ENCODE measurements at places on chromosomes 12 and 14.

- DNase-seq: no peak
These were observed 39.2 kb downstream of the BCAT1 start for GRCh38 chr12:24909667-24910066.

DNA sequence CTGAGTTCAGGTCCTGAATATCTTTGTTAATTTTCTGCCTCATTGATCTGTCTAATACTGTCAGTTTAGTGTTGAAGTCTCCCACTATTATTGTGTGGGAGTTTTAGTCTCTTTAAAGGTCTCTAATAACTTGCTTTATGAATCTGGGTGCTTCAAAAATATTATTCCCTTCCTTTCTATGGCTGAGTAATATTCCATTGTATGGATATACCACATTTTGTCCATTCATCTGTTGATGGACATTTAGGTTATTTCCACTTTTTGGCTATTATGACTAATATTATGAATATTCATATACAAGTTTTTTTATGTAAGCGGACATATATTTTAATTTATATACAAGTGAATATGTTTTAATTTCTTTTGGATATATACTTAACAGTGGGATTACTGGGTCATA, 82.7 kb downstream of the SDR9C7 start:
- DNase-seq: no peak

- no peak for DNase-seq
These were observed 384.0 kb upstream of the FOXG1 start for GRCh38 chr14:28382444-28383190.

DNA sequence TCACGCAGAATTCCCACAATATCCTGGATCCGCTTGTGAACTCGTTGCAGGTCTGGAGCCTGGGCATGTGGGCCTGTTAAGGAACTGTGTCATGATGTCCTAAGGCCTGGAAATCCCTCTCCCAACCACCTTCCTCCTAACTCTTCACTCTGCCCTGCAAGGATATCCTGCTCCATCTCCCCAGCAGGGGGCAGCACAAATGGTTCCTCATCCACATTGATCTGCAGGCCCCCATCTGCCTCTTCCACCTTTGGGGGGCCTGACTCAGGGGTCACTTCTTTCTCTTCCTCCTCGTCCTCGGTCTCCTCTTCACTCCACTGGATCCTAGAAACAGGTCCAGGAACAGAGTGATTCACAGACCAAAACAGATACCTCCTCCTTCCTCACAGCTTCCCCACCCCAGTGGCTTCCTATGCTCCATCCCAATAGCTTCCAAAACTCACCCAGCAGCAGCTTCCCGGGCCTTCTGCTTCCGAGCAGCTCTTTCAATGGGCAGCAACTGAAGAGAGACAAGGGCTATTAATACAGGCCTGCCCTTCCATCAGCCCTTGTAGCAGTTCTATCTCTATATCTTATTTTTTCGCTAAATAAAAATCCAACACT, 4.5 kb downstream of the NOP2 start:
- DNase-seq: no peak

DNA sequence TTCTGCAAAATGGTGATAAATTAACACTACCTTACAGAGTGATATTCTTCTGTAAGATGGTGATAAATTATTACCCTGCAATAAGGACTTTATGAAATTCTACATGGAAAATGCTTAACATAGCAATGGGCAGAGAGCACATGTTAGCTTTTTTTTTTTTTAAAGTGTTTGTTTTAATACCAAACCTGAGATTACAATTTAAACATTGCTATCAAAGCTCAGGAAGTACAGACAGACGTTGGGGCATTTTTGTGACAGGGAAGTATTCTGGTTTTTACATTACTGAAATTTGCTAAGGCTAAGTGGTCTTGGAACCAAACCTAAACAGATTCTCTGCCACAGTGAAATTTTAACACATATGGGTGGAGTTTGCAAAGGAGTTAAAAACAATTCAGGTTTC, 133.1 kb downstream of the FGD4 start:
- no peak for DNase-seq

DNA sequence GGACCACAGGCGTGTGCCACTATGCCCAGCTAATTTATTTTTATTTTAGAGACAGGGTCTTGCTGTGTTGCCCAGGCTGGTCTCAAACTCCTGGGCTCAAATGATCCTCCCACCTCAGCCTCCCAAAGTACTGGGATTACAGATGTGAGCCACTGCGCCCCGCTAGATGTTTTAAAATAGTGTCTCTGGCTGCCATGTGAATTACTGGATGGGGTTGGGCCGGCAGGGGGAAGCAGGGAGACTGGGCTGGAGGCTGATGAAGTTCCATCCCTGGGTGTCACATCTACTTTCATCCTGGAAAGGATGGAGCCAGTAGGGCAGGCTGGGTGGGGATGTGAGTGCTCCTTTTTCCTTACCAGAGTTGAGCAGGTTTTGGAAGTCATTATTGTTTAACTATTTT, 46.1 kb downstream of the DNAH10 start:
- DNase-seq: no peak

- no peak for DNase-seq
These were observed 51.4 kb upstream of the IFNG-AS1 start for GRCh38 chr12:67937822-67938221.

GRCh38 chr12:65810036-65810435, 14.2 kb upstream of the HMGA2 start:
- DNase-seq: no peak

GRCh38 chr12:39813776-39814175, 194.2 kb upstream of the ABCD2 start:
- DNase-seq: no peak

- no peak for DNase-seq
These were observed 91.1 kb downstream of the PLXNC1 start for GRCh38 chr12:94239332-94239993.

DNA sequence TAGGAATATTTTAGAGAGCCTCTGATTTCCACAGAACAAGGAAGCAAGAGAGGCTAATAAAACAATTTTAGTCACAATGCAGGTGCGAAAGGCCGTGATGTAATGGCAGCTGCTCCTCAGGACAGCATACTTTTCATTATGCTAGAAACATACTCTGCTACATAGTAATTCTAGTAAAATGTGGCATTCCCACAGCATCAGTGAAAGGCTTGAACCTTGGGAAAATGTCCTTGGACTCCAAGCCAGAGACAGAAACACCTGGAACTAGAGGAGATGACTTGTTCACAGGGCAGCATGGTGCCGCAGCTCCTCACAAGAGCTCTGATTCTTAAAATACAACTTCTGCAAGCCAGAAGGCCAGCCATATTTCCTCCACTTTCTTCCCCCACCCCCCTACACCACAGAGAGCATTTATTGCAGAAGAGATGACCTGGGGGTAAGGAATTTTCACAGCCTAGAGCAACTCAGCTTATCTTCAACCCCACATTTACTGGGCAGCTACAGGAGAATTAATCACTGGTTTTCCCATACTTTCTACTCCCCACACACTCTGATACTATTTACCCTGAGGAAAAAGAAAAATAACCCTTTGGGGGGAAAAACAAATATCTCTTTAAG, 15.8 kb downstream of the ABCC9 start:
- DNase-seq: no peak

DNA sequence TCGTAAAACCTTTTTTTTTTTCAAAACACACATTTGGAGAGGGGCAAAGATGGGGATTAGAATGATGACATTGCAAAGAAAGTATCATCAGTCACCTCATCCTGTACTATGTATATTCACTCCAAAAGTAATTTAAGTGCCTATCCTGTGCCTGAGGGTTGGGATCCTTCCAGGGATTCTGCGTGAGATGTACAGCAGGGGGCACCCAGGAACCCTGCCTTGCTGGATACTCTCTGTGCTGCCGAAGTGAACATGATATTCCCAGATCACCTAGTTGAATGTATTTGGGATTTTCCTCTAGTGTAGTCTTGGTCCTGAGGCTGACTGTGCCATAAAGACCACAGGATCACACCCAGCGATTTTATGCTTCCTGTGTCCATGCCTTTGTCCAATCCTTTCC, 372.7 kb downstream of the IPO8 start:
- no peak for DNase-seq

DNA sequence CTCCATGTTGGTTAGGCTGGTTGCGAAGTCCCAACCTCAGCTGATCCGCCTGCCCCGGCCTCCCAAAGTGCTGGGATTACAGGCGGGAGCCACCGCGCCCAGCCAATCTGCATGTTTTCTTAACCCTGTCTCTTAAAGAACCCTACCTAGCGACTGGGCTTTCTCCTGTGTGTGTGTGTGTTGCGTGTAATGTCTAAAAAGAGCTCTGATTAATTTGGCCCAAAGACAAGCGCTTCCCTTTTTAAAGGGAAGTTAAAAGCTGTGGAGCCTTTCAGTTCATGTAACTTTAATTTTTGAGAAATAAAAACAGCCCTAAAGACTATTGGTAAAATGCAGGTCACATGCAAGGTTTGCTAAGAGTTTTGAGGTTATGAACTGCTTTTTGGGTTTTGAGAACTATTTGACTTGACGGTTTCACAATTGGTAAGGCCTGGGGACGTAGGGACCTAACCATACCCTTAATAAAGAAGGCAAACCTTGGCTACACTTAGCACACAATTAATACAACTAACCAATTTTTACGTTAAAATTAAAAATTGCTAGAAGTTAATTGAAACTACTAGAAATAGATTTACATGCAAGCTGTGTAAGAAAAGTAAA, 103.2 kb downstream of the KCNMB4 start:
- DNase-seq: no peak

DNA sequence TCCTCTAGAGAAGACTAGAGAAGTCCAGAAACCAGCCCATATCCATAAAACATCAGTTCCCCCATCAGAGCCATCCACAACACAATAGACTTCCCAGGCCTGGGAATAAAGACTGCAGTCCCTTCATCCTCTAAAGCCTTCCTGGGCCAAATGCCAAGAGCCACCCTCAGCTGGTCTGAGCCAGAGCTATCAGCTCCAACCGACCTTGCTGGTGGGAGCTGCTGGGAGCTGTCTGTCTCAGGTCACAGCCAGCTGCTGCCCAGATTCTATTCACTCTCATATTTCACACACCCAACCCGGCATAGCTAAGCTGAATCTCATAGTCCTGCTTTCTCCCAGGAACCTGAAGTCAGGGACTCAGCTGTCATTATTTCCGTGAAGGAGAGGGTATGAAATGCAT, 10.9 kb upstream of the TFCP2 start:
- no peak for DNase-seq

- peak; percentile 31 for DNase-seq
These were observed 91.9 kb downstream of the TMEM30B start for GRCh38 chr14:61188978-61189808.

Measured in GM06990 (cell line).